SJCRH30 (cell line): ENCODE measurements at places on chromosomes 5 and 9. TPM values are rescaled to one million over a fixed set of nuclear protein-coding genes. Genes with fewer than 3 reads are reported as not detected.

The RNF130 gene
- 34.5 and 34.9 TPM in 2 replicates for total RNA-seq

The POU5F2 gene
- 0.41 and 0.91 TPM in 2 replicates for total RNA-seq

The DMGDH gene
- total RNA-seq, result not detected in 2 replicates

The CNTLN gene
- total RNA-seq, result 14.4 and 17.3 TPM in 2 replicates

The PCA3 gene
- 0.35 and 0.59 TPM in 2 replicates for total RNA-seq

The DOCK8 gene
- 1.9 and 2.2 TPM in 2 replicates for total RNA-seq

GRCh38 chr5:105993027-105993426 is 1677.7 kb downstream of the EFNA5 start:
- no peak overlapping the region for H3K27ac ChIP-seq
- DNase-seq, result no peak
- no peaks in the 10 kb centered on the region for H3K36me3 ChIP-seq
- H3K4me3 ChIP-seq, result no peak overlapping the region

- no peaks in the 10 kb centered on the region for H3K27me3 ChIP-seq
- no peaks in the 10 kb centered on the region for H3K4me1 ChIP-seq
- DNase-seq, result no peak
- no peak overlapping the region for H3K4me3 ChIP-seq
- no peaks in the 10 kb centered on the region for H3K36me3 ChIP-seq
- no peak overlapping the region for H3K27ac ChIP-seq
Measured at GRCh38 chr5:58681943-58682342, 99.1 kb downstream of the RAB3C start.

- peak overlapping the region; percentile 25; the same call in 1 of the 2 replicates for H3K27ac ChIP-seq
- DNase-seq, result peak; percentile 58
- no peaks in the 10 kb centered on the region for H3K27me3 ChIP-seq
Measured at GRCh38 chr9:111037708-111038330, 451 bp downstream of the LPAR1 start.

DNA sequence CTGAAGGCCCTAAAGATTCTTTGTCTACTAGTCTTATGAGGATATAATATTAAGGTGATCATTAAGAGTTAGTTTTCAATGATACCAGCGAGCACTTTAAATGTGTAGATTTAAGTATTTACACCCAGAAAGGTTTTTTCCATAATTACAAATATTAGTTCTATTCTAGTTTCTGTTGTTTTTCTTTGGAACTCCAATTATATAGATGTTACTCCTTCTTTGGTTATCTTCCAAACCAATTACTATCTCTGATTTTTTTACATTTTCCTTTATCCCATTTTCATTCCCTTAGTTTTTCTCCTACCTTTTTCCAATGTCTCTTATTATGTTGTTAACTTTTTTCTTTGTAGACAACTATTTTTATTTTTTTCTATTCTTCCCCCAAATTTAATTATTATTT is 355.1 kb downstream of the KCNN2 start:
- H3K4me1 ChIP-seq, result no peaks in the 10 kb centered on the region
- no peak overlapping the region for H3K4me3 ChIP-seq
- H3K27me3 ChIP-seq, result no peaks in the 10 kb centered on the region
- H3K27ac ChIP-seq, result no peak overlapping the region
- no peaks in the 10 kb centered on the region for H3K36me3 ChIP-seq
- DNase-seq, result no peak

DNA sequence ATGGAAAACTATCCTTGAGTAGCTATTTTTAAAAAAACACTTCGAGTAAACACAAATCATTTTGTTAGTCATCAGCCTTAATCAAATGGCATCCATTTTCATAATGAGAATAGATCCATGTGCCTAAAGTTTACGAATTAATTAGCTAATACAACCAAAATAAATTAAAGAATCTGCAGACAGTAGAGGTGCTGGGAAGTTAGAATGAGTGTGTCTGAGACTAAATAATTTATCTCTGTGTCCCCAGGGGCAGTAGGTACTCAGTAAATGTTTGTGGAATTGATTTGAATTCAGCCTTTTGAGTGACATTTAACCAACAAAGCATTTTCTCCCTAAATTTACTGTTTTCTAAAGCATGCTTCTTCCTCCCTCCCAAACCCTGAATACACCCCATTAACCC is 18.6 kb downstream of the TNFSF15 start:
- DNase-seq, result no peak
- peaks cover 5% of the 10 kb centered on the region for H3K4me1 ChIP-seq
- H3K27ac ChIP-seq, result no peak overlapping the region
- H3K36me3 ChIP-seq, result no peaks in the 10 kb centered on the region

- H3K27ac ChIP-seq, result peak overlapping the region; percentile 98
- peak overlapping the region; percentile 80 for H3K4me3 ChIP-seq
- no peaks in the 10 kb centered on the region for H3K27me3 ChIP-seq
- peaks cover 24% of the 10 kb centered on the region for H3K4me1 ChIP-seq
- no peak for DNase-seq
Measured at GRCh38 chr5:142356349-142356715, 31.5 kb upstream of the SPRY4 start.

- H3K27me3 ChIP-seq, result no peaks in the 10 kb centered on the region
- H3K4me1 ChIP-seq, result no peaks in the 10 kb centered on the region
- H3K27ac ChIP-seq, result no peak overlapping the region
- H3K4me3 ChIP-seq, result no peak overlapping the region
- no peaks in the 10 kb centered on the region for H3K36me3 ChIP-seq
Measured at GRCh38 chr9:33881635-33882034, 64.7 kb downstream of the UBE2R2 start.

DNA sequence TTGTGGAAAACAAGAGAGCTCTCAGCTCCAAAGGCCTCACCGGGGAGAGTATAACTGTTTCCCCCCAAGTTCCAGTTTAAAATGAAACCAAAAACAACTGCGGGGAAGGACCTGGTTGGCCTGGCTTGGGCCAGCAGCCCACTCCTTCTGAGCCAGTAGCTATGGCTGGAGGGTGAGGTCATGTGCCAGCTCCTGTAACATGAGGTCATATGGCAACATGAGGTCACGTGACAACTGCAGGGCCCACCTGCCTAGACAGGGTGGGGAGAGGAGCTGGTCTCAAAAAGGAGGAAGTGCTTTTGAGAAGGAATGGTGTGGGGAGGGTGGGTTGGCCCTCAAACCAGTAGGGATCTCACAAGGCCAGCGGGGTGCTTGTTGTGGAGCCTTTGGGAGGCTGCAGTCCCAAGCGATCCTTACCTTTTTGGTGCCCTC is 29.3 kb upstream of the CRB2 start:
- H3K4me1 ChIP-seq, result peaks cover 5% of the 10 kb centered on the region; the same call in 1 of the 2 replicates
- DNase-seq, result peak; percentile 58
- H3K36me3 ChIP-seq, result no peaks in the 10 kb centered on the region

GRCh38 chr5:172736508-172737135 is 34.4 kb downstream of the DUSP1 start:
- no peaks in the 10 kb centered on the region for H3K36me3 ChIP-seq
- H3K27me3 ChIP-seq, result no peaks in the 10 kb centered on the region
- peak overlapping the region; percentile 78 for H3K27ac ChIP-seq
- peak; percentile 64 for DNase-seq
- peak overlapping the region; percentile 47 for H3K4me3 ChIP-seq

DNA sequence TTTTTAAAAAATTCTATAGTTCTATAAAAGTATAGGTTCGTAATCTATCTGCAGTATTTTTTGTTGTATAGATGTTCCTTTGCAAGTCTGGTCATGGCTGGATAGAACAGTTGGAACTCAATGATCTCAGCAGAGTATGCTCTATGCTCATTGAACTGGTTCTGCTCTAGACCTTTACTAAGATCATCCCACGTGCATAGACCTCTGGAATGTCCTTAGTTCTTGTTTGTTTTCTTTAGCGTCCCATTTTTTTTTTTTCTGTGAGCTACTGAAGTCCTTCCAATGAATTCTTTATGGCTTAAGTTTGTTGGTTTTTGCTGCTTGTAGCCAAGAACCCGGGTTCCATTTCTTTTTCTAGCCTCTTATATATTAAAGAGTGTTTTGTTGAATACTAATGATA is 3.5 kb downstream of the TMEM38B start:
- DNase-seq, result no peak
- peaks cover 8% of the 10 kb centered on the region for H3K36me3 ChIP-seq
- peaks cover 4% of the 10 kb centered on the region for H3K4me1 ChIP-seq
- no peak overlapping the region for H3K4me3 ChIP-seq

DNA sequence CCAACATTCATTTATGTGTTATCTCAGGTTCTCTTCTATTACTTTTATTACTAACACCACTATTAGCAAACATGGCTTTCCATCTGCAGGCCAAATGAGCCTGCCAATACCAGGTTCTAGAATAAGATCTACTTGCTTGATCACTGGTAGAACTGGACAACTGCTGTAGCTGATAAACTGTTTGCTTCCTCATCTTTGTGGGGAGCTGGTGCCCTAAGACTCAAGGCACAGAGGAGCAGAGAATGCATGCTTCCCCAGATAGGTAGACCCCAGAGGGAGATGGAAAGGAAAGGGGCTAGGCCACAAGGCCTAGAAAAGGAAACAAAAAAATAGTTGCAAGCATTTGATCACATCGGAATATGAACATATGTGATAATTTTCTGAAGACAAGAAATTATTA is 30.7 kb upstream of the AUH start:
- peaks cover 11% of the 10 kb centered on the region for H3K4me1 ChIP-seq
- no peaks in the 10 kb centered on the region for H3K27me3 ChIP-seq
- no peaks in the 10 kb centered on the region for H3K36me3 ChIP-seq
- DNase-seq, result no peak

GRCh38 chr5:111628901-111629300 is 116.6 kb upstream of the STARD4 start:
- no peak overlapping the region for H3K27ac ChIP-seq
- no peak for DNase-seq
- no peaks in the 10 kb centered on the region for H3K36me3 ChIP-seq
- no peaks in the 10 kb centered on the region for H3K27me3 ChIP-seq

GRCh38 chr9:117104206-117104605 is 310.7 kb downstream of the ASTN2 start:
- no peaks in the 10 kb centered on the region for H3K27me3 ChIP-seq
- no peak overlapping the region for H3K27ac ChIP-seq
- no peak for DNase-seq
- H3K4me1 ChIP-seq, result peaks cover 8% of the 10 kb centered on the region

GRCh38 chr5:67195406-67196275 is 958 bp downstream of the CD180 start:
- H3K27ac ChIP-seq, result no peak overlapping the region
- H3K4me1 ChIP-seq, result no peaks in the 10 kb centered on the region
- H3K36me3 ChIP-seq, result no peaks in the 10 kb centered on the region
- DNase-seq, result no peak

GRCh38 chr9:92500725-92501124 is 18.4 kb upstream of the ASPN start:
- no peak for DNase-seq
- no peak overlapping the region for H3K4me3 ChIP-seq
- H3K4me1 ChIP-seq, result peaks cover 3% of the 10 kb centered on the region; the same call in 1 of the 2 replicates
- H3K27ac ChIP-seq, result no peak overlapping the region

GRCh38 chr9:128182893-128183588 is 8.3 kb downstream of the CIZ1 start:
- no peak for DNase-seq
- H3K4me1 ChIP-seq, result no peaks in the 10 kb centered on the region
- H3K27ac ChIP-seq, result no peak overlapping the region
- H3K4me3 ChIP-seq, result no peak overlapping the region

GRCh38 chr9:14434971-14435718 is 121.2 kb upstream of the NFIB start:
- no peak for DNase-seq
- no peaks in the 10 kb centered on the region for H3K36me3 ChIP-seq
- H3K4me3 ChIP-seq, result no peak overlapping the region
- no peak overlapping the region for H3K27ac ChIP-seq
- peaks cover 6% of the 10 kb centered on the region; the same call in 1 of the 2 replicates for H3K4me1 ChIP-seq
- H3K27me3 ChIP-seq, result no peaks in the 10 kb centered on the region

- DNase-seq, result no peak
- H3K27me3 ChIP-seq, result no peaks in the 10 kb centered on the region
- H3K36me3 ChIP-seq, result peaks cover 7% of the 10 kb centered on the region
Measured at GRCh38 chr5:102922799-102923477, 167.8 kb downstream of the PAM start.

DNA sequence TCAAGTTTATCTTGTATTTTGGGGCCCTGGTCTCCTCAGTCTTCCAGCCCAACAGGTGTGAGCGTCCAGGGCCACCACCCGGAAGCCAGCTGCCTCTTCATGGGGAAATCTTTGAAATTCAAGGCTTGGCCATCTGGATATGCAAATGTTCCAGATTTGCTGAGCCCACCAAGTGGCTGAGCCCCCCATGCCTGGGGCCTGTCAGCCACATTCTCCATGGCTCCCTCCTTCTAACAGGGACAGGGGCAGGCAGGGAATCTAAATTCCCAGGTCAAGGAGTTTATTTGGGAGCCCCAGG is 14.2 kb upstream of the CXXC5 start:
- peak; percentile 60 for DNase-seq
- peaks cover 35% of the 10 kb centered on the region for H3K4me1 ChIP-seq
- no peak overlapping the region for H3K27ac ChIP-seq
